ENCODE measurements at places on chromosomes 1 and 21.
A peak's percentile ranks its signal among the peaks of the same experiment; 100 is the strongest.

GRCh38 chr1:179743679-179744400 is 749 bp downstream of the FAM163A start:
- no peak for DNase-seq

GRCh38 chr21:38255571-38256117 is 1.1 kb upstream of the KCNJ15 start:
- no peak for DNase-seq

- DNase-seq, result no peak
These were observed 31.5 kb downstream of the PALMD start for GRCh38 chr1:99677416-99677815.

- no peak for DNase-seq
These were observed 135.2 kb upstream of the RUNX3 start for GRCh38 chr1:25065321-25065721.

DNA sequence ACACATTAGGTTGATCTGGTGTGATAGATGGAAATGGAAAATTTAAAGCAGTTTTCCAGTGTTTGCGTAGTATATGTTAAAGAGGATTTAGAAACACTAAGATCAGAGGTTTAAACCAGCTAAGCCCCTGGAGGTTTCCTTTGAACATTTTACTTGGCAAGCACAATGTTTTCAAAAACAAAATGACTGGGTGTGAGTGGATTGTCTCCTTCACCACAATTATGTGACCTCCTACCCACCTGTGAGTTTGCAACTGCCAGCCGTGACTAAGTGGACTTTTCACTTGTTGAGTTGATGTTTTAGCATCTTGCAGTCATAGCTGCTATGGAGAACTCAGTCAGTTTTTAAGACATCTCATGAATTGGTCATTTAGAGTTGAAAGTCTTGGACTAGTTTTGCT is 4.7 kb downstream of the CCDC190 start:
- DNase-seq, result no peak

DNA sequence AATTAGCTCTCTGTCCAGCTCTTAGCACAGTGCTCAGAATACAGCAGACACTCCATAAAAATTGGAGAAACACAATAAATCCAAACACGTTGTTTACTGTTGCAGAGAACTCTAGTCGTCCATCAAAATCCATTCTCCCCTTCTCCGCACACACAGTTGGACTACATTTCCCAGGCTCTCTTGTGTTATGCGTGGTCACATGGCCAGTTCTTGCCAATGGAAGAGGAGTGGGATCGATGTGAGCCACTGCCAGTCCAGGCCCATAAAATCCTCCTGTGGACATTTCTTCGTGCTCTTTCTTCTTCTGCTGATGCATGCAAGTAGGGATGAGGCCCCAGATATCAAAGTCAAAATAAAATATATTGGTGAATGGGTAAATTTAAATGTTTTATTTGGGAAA is 114.3 kb upstream of the FMN2 start:
- DNase-seq, result no peak

- DNase-seq, result no peak
These were observed 109.2 kb downstream of the OSBPL9 start for GRCh38 chr1:51726051-51726450.

- no peak for DNase-seq
These were observed 207.7 kb upstream of the CAMK1G start for GRCh38 chr1:209375671-209376365.

GRCh38 chr1:215660259-215660658 is 93.2 kb downstream of the KCTD3 start:
- no peak for DNase-seq

DNA sequence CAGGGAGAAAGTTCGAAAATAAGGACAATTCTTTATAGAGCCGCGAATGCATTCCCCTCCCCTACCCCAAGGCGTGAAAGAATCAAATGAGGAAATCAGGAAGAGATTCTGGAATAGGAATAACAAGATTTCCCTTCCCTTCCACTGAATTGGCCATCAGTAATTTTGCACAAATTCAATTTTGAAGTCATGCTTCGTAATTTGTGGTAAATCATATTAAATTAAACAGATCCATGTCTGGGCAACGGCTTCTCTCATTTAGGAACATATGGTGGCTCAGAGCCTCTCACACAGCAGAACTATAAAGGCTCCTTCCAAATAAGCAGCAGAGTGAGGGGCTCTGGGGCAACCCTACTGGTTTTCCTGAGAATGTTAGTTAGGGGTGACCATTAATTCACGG is 152.9 kb downstream of the CLIC6 start:
- DNase-seq, result no peak

GRCh38 chr1:80640978-80641377 is 1159.8 kb upstream of the ADGRL2 start:
- no peak for DNase-seq

- no peak for DNase-seq
These were observed 125.1 kb downstream of the GIPC2 start for GRCh38 chr1:78170859-78171258.

GRCh38 chr1:165109013-165109412 is 247.5 kb downstream of the LMX1A start:
- no peak for DNase-seq

DNA sequence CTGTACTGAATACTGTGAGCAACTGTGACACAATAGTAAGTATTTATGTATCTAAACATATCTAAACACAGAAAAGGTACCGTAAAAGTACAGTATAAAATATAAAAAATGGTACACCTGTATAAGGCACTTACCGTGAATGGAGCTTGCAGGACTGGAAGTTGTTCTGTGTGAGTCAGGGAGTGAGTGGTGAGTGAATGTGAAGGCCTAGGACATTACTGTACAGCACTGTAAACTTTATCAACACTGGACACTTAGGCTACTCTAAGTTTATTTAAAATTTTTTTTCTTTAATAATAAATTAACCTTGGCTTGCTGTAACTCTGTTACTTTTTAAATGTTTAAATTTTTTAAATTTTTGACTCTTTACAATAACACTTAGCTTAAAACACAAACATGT is 24.5 kb upstream of the SHCBP1L start:
- DNase-seq, result no peak

GRCh38 chr1:154683820-154684219 is 75.8 kb upstream of the ADAR start:
- DNase-seq, result no peak

- DNase-seq, result no peak
These were observed 63.8 kb upstream of the ATP1A1 start for GRCh38 chr1:116309090-116309870.

DNA sequence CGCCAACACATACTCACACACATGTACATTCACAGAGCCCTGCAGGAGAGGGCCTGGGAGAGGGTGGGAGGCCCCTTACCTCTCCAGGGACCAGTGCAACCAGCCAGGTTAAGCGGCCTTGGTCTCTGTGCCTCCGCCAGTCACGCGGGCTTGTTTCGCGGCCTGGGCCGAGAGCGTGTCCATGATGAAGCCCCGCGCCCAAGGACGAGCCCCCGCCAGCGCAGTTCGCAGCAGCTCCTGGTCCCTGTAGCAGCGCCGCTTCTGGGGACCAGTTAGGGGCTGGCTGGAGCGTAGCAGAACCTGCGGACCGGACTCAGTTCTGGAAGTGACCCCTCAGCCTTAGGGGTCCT is 7.3 kb upstream of the FAM167B start:
- DNase-seq, result no peak

- DNase-seq, result no peak
These were observed 2.6 kb downstream of the CAPN8 start for GRCh38 chr1:223662943-223663342.

- no peak for DNase-seq
These were observed 80.4 kb upstream of the LPGAT1 start for GRCh38 chr1:211910913-211911485.

GRCh38 chr1:110390692-110391245 is at the start of gene SLC16A4:
TSS of gene SLC16A4 (minus strand) at chr1:110391026. CDS start at chr1:110389323, 1,703 bp downstream.
- no peak for DNase-seq

- no peak for DNase-seq
These were observed 34.4 kb downstream of the C21orf91 start for GRCh38 chr21:17784604-17785402.

DNA sequence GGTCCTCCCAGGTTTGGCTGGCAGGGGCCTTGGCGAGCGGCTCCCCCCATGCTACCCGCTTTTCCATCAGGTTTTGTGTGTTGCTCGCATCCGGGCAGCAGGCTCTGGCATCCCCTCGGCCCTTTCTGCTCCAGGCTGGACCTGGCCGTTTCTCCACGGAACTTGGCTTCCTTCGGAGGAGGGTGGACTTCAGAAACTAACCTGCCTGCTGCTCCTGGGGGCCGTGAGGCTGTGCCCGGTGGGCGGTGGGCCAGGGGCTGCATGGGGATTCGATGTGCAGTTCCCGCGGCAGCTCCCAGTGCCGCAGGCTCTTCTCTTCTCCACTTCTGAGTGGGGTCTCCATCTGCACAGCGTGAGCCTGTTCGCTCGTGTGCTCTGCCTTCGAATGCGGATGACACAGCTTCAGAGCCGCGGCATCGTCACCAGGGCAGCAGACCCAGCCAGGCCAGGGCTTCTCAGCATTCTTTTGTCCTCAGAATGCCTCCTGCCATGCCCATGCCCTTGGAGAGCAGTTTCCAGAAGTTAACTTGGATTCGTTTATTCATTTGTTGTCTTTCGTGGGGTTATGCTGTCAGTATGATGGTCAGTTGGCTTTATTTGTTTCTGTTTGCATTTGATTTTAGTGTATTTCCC is 36.4 kb downstream of the PRKCZ start:
- no peak for DNase-seq

DNA sequence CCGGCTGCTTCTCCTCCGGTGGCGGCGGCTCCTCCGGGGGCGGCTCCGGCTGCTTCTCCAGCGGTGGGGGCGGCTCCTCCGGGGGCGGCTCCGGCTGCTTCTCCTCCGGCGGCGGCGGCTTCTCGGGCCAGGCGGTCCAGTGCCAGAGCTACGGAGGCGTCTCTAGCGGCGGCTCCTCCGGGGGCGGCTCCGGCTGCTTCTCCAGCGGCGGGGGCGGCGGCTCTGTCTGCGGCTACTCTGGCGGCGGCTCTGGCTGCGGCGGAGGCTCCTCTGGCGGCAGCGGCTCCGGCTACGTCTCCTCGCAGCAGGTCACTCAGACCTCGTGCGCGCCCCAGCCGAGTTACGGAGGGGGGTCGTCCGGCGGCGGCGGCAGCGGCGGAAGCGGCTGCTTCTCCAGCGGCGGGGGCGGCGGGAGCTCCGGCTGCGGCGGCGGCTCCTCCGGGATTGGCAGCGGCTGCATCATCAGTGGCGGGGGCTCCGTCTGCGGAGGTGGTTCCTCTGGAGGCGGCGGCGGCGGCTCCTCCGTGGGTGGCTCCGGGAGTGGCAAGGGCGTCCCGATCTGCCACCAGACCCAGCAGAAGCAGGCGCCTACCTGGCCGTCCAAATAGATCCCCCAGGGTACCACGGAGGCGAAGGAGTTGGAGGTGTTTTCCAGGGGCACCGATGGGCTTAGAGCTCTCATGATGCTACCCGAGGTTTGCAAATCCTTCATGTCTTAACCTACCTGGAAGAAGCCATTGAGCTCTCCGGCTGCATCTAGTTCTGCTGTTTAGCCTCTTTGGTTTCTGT is 2.0 kb downstream of the LORICRIN start:
- peak; percentile 10 for DNase-seq

GRCh38 chr1:55088413-55088812 is 49.1 kb downstream of the PCSK9 start:
- DNase-seq, result no peak

DNA sequence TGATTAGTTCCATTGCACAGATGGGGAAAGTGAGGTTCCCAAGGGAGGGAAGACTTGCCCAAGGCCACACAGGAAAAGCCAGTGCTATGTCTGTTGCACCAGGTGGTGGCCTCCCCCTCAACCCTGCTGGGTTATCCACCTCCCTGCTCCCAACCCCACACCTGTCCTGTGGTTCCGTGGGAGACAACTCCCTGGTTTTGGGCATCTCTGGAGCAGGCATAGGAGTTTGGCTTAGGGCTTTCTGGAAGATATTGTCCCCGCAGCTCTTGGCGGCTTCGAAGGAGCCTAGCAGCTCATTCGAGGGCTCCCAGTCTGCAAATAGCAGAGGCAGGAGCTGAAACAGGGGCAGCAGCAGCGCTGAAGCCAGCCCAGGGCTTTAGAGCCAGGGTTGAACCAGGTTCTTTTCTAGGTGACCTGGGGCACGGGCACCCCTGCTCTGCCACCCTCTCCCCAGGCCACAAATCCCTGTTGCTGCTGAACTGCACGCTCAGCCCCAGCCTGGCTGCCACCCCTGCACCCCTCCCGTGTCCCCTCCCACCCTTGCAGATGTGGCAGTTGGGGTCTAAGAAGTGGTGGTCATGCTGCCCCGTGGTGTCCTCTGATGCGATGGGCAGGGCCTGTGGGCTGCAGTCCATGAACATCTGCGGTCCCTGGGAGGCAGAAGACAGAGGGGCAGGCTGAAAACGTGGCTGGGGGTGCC is 22.1 kb downstream of the SPOCD1 start:
- no peak for DNase-seq

DNA sequence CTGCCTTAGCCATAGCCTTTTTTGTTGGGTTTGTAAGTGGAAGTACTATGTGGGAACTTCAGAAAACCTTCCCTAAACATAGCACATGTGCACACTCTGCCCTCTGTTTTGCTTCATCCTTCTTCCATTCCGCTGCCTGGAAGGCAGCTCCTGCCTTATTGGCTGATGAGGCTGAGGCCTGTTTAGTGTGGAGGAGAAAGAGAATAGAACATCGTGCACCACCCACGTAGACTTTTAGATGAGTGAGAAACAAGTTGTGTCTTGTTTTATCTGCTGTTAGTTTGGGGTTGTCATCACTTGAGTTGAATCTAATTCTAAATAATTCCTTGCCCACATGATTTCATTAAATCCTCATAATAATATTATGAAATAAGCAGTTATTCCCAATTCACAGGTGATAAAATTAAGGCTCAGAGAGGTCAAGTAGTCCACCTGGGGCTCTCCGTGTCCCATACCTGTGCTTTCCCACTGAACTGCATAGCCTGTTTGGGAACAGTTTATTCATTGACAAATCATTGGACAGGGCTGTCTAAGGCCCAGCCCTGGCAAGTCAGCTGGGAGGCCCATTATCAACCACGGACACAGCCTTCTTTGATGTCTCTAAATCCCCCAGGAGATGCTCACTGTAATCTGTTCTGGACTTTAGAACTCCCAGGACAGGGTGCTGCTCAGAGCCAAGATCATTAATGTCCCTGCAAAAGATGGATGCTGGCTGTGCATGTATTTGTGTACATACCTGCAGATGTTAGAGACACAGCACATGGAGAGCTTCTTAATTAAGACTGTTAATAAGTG is 93.0 kb downstream of the ABCA4 start:
- DNase-seq, result no peak

- DNase-seq, result no peak
These were observed 142.1 kb upstream of the IPO9 start for GRCh38 chr1:201686714-201687455.

GRCh38 chr1:155011437-155012025 is 8.9 kb downstream of the ZBTB7B start:
- DNase-seq, result no peak

- DNase-seq, result no peak
These were observed 79.2 kb downstream of the RIPK4 start for GRCh38 chr21:41687633-41688032.

GRCh38 chr1:66270119-66270812 is 263.7 kb upstream of the SGIP1 start:
- no peak for DNase-seq

DNA sequence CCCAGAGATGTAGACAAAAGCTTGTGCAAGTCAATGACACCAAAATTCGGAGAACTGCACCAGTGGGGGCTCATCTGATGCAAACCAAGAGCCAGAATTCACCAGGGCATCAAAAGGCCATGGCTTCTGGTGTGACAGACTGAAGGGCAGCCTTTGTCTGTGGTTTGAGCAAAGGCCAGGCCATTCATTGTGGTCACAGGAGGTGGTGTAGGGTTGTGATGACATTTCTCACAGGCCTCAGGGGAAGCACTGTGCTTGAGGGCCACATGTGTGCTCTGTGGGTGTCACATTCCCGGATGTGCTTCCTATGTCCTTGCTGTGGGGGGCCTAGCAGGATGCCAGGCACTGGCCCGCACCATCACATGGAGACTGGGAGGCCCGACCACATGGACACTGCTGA is 22.5 kb upstream of the KCNE1 start:
- no peak for DNase-seq

GRCh38 chr1:14970115-14970798 is 183.3 kb upstream of the TMEM51 start:
- peak; percentile 14 for DNase-seq

Data from stimulated activated CD4-positive, alpha-beta T cell treated with anti-CD3 and anti-CD28 coated beads, Interleukin-2, amount 100 ng/mL, for 48 hours (primary cell).